ENCODE measurements at places on chromosomes 5 and 9.

GRCh38 chr9:105637787-105638395 is 24.4 kb upstream of the TAL2 start:
- DNase-seq = no peak

GRCh38 chr9:28409919-28410318 is 836.6 kb upstream of the C9orf72 start:
- DNase-seq = no peak

DNA sequence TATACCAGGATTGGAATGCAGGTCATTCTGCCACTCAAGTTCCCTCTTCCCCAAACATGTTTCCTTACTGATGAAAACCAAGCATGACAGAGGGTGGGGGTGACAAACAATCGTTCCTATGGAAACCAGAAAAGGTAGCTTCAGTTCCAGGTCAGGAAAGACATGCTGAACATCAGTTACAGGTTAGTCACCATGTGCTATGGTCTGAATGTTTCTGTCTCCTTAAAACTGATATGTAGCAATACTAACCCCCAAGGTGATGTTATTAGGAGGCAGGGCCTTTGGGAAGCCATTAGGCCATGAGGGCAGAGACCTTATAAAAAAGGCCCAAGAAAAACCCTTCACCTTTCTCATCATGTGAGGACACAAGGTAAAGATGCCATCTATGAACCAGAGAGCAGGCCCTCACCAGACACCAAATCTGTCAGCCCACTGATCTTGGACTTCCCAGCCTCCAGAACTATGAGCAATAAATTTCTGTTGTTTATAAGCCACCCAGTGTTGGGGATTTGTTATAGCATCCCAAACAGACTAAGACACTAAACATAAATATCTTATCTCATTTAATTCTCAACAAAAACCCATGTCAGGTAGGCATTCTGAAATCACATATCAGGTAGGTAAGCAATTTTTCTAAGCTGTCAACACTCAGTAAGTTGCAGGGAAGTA is 15.7 kb upstream of the SH3RF2 start:
- DNase-seq = no peak

DNA sequence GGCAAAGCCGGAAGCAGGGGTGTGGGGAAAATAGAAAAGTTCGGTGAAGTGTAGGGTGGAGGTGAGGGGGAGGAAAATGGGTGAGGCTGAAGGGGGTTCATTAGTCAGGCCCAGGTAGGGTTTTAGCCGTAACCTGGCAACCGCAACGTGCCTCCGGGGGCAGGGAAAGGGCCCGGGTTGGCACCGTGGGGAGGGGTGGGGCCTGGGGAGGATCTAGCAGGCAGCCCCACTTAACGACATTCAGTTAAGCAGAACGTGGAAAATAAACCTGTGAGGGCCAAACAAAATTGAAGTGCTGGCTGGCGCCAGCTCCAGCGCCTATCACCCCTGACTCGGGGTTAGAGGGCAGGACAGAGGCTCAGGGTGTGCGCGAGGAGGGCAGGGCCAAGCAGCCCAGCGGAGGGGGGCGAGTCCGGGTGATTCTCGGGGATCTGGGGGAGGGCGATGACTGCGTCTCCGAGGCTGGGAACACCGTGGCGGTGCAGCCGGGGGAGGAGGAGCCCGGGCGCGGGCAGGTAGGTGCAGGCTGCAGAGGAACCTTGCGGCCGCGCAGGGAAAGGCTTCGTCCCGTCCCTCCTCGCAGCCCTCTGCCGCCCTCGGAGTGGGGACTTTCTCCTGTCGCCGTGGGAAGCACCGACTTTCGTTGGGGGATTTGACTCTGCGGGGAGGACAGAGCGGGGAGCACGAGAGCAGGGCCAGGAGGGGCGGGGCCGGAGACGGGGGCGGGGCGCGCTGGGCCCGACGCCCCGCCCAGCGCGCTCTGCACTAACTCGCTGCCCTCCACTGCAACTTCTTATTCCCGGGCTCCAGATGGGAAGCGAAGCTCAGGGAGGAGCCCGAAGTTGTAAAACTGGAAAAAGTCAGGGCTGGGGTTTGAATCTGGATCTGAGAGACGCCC is 5.1 kb downstream of the RGS14 start:
- peak; percentile 49 for DNase-seq

- DNase-seq = no peak
These were observed 26.5 kb upstream of the GPX3 start for GRCh38 chr5:150993826-150994412.

DNA sequence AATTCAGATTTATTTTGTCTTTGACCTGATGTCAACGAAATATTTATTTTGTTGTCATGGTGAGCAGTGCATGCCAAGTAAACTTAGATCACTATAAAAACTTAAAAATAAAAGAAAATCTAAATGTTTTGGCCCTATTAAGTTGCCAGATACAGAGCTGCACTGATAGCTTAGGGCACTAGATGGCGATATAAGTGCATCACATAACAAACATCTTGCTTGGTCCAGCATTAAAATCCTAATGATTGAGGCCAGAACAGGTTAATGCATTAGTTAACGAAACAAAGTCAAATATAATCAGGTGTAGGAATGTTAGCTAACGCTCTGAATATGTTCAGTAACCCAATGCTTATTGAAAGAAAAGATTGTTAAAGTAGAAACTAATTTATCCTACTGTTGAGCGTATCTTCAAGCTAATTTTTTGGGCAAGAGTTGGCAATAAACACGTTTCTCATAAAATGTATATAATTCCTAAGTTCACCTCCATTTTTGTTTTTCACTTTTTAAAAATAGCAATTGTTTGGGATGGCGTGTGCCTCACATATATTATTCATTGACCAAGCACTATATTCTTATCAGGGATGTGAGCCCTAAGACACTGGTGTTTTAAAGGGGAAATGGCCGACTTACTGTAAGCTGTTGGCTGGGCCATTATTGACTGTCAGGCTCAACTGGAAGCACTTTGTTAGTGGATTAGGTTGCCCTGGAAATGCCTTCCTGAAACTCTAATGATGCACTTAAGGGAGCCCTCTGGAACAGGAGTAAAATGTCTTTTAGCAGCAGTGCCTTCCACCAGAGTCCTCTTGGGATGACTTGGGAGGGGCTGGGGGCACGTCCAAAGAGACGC is 33.3 kb downstream of the KCTD16 start:
- no peak for DNase-seq
